ENCODE measurements at places on chromosomes 11 and 22.

GRCh38 chr22:45491841-45492240, 10.8 kb upstream of the FBLN1 start:
- DNase-seq, result no peak

GRCh38 chr11:45189230-45189629, 42.8 kb downstream of the PRDM11 start:
- DNase-seq, result no peak

GRCh38 chr11:118849825-118850224, 33.9 kb upstream of the CXCR5 start:
- DNase-seq, result no peak

DNA sequence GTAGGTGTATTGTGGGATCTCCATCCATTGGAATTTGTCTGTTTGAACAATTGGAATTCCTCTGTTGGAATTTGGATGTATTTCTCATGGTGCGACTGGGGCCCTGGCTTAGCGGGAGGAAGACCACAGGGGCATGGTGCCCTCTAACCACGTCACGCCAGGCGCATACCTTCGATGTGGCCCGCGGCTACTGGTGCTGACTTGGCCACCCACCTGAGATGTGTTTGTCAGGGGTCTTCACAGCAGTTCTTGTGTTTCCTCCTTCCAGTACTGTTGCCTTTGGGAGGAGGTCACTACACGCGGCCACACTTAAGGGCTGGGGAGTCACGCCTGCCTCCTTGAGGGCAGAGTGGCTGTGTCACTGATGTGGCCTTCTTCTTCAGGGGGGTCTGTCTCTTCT, 36.6 kb upstream of the GRAMD4 start:
- DNase-seq, result no peak

DNA sequence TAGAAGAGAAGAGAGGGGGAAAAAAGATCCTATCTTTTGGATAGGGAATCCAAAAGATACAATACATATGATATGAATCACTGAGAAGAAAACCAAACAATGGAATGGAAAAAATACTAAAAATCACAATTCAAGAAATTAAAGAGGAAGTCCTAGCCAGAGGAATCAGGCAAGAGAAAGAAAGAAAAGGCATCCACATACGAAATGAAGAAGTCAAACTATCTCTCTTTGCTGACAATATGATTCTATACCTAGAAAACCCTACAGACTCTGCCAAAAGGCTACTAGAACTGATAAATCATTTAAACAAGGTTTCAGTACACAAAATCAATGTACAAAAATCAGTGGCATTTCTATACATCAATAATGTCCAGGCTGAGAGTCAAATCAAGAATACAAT, 91.4 kb downstream of the EFCAB6 start:
- DNase-seq, result no peak

DNA sequence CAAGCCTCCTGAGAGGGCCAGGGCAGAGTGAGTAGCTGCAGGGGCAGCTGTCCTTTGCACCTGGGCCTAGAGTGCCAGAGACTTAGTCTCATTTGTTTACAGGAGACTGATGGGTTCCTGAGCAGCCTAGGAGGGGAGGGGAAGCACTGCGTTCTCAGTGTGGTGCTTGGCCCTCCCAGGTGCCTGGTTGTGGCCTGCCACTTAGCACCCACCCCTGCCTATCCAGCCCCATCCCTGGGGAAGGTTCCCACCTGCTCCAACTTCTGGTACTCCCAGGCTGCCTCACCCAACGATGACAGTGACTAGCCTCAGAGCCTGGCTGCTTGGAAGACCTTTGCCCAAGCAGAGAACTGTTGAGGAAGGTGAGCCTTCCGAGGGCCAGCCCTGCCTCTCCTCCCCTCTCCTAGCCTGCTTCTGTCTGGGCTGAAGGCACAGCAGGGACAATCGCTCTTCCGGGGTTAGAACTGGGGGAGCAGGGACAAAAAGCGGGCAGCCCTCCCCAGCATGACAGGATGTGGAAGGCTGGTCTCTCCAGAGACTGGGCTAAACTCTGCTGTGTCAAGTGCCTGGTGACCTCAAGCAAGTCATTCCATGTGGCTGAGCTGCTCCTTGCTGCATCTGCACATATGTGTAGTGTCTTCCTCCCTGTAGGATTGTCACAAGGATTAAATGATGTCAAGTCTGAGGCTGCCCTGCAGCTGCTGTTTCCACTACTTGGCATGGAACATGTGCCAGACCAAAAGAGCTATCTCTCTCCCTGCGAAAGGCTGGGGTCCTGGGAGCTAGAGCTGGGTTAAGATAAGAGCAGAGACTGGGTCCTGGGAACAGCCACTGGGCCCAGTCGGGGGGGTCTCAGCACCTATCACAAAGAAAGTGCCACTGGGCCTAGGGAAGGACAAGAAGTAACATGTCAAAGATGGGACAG, 9.9 kb downstream of the KCNQ1OT1 start:
- no peak for DNase-seq

DNA sequence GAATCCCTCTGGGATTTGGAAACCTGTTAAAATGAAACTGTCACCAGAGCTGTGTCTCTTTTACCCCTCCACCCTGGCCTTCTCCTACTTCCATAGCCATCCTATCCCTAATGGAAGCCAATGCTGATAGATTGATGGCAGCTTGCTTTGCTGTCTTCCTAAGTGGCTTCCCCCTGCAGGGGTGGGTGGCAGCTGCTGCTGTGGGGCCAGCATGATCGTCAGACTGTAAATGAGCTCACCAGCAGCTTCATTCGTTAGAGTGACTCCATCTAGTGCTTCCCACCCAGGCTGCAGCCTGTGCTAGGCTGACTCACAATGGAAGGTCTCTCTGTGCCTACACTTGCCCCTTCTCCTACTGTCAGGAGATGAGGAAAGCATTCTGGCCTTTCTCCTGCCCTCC, 311.0 kb downstream of the BUD13 start:
- no peak for DNase-seq

- no peak for DNase-seq
Measured at GRCh38 chr11:126809514-126810289, 190.9 kb downstream of the KIRREL3 start.

GRCh38 chr11:118415739-118416068, 14.3 kb downstream of the ATP5MG start:
- peak; percentile 85 for DNase-seq

GRCh38 chr11:119618208-119618909, 110.6 kb downstream of the NECTIN1 start:
- no peak for DNase-seq

DNA sequence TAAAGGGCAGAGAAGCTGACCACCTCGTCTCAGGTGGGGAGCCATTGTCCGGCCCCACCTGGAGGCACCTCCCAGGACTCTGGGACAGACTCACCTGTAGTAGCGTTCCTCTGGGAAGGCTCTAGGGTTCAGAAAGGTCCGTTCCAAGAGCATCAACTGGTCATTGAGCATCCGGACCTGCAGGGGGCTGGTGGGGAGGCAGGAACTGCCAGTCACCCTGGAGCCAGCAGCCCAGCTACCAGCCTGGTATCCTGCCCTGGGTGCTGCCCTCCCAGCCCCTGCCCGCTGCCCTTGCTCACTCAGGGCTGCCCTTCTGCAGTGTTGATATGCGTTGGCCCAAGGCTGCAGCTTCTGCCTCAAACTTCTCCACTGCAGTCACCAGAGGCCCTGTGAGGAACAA, 4.7 kb downstream of the SAC3D1 start:
- no peak for DNase-seq

- no peak for DNase-seq
Measured at GRCh38 chr11:66238786-66239413, 29.5 kb upstream of the RAB1B start.

- no peak for DNase-seq
Measured at GRCh38 chr11:57251037-57251436, 14.0 kb upstream of the APLNR start.

DNA sequence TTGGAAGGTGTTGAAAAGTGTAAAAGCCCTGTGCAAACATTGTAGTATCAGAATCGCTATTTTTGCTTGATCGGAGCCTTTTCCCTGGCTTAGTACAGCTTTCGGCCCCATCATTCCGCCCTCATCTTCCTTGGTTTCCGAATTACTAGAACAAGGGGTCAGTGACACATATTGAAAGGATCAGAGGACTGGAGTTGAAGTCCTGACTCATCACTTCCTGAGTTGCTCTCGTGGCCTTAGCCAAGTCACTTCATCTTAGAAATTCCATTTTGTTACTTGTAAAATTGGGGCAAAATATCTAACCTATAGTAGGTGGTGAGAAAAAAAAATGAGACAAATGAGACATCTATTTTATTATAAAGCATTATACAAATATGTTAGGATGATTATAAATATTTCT, 375.0 kb downstream of the NTM start:
- no peak for DNase-seq

DNA sequence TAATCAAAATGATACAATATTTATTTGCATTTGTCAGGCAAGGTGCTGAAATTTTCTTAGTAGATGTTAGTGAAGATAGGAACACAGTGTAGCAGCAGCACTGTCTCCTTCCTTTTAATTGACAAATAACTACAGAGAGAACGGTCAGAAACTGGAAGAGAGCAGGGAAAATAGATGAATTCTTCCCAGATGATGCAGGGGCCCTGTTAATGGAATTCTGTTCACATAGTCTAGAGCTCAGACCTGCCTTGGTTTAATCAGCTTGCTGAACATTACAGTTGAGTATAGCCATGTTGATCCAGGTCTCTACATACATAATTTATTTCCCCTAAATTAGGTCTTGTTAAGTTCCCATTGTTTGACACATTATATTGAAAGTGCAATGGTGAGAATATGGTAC, 127.4 kb downstream of the SLC17A6 start:
- DNase-seq, result no peak

DNA sequence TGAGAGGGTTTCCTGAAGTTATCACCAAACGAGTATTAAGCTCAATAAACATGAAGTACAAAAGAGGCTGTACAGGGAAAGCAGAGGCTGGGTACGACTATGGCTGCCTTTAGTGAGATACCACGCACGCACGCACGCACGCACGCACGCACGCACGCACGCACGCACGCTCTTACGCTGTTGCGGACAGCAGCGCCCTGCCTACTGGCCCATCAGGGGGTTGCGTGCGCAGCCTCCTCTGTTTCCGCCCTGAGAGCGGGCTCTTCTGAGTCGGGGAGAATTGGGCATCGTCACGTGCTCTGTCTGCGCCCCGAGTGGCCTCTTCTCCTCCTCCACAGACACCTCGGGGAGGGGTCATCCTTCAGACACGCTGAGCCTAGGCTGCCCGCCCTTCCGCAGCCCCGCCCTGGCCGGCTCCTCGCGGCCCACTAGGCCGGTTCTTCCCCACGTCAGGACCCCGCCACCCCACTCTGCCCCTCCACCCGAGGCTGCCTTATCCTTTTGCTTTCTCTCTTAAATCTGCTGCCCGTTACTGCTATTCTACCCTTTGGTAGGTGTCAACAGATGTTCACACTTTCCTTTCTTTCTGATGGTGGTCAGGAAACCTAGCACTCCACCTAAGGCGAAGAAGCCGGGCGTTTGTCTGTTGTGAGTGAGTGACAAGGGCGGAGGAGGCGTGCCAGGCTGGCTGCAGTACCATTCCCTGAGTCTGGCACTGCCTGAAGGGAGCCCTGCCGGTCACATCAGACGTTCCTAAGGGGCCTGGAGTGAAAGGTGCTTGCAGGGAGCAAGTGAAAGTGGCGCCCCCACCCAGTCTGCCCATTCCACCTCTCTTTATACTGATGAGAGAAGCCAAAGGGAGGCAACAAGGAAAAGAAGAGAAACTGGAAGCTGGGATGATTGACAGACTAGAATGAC, 300.4 kb upstream of the B3GAT1 start:
- no peak for DNase-seq

DNA sequence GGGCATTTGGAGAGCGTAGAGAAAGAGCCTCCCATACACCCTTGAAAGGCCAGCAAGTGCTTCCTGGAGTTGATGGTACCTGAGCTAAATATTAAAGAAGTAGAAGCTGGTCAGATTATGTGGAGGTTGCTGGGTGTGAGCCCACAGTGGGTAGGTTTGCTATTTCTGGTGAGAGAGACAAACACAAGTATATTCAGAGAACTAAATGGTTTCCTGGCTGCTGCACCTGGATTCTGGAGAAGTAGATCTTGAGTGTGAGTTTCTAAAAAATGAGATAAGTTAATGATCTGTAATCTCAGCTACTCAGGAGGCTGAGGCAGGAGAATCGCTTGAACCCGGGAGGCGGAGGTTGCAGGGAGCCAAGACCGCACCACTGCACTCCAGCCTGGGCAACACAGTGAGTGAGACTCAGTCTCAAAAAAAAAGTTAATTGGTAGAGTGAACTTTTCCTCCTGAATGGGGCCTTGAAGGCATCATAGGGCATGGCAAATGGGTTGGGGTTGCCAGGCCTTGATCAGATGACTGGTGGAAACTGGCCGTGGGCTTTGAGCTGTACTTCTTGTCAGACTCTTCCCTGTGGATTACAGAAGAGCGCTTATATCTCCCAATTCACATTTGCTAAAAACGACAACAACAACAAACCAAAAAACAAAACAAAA, 75.8 kb downstream of the ADAMTS15 start:
- DNase-seq, result no peak

GRCh38 chr11:119752946-119753345, 23.9 kb upstream of the NECTIN1 start:
- no peak for DNase-seq

DNA sequence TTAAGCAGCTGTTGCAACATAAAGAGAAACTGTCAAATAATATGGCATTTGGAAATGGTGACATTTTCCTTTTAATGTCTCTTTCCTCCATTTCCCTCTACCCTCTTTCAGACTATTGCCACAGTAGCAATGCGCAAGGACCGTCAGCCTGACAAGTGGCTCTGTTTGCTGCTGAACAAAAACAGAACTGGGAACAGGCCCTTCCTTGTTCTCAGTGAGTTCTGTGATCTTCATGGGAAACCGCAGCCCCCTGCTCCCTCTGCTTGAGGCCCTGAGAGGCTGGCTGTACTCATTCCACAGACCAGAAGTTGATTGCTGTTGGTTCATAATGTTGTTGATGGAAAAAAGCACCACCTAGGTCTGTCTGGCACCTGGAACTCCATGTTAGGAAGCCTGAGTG, 559.7 kb downstream of the OPCML start:
- peak; percentile 26 for DNase-seq

DNA sequence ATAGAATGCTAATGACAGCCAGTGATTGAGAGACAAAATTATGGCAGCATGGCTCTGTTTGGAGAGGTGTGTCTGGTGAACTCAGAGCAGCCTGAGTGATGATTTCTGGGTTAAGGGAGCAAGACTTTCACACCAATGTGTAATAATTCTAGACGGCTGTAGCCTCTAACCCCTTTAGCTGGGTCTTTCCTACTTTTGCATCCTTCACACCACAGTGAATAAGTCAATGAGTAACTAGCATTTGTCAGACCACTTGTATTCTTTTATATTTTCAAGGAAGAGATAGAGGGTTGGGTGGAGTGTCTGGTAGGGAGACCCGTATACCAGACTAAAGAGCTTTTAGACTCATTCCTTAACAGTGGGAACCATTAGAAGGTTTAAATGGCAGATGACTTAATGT, 50.4 kb downstream of the ATXN10 start:
- no peak for DNase-seq

GRCh38 chr11:45451766-45452440, 165.8 kb upstream of the SYT13 start:
- DNase-seq, result no peak

- no peak for DNase-seq
Measured at GRCh38 chr11:69448471-69449284, 32.8 kb upstream of the LINC01488 start.
